Activated CD8-positive, alpha-beta memory T cell treated with anti-CD3 and anti-CD28 coated beads for 48 hours (primary cell): ENCODE measurements at places on chromosomes 13 and 19.

DNA sequence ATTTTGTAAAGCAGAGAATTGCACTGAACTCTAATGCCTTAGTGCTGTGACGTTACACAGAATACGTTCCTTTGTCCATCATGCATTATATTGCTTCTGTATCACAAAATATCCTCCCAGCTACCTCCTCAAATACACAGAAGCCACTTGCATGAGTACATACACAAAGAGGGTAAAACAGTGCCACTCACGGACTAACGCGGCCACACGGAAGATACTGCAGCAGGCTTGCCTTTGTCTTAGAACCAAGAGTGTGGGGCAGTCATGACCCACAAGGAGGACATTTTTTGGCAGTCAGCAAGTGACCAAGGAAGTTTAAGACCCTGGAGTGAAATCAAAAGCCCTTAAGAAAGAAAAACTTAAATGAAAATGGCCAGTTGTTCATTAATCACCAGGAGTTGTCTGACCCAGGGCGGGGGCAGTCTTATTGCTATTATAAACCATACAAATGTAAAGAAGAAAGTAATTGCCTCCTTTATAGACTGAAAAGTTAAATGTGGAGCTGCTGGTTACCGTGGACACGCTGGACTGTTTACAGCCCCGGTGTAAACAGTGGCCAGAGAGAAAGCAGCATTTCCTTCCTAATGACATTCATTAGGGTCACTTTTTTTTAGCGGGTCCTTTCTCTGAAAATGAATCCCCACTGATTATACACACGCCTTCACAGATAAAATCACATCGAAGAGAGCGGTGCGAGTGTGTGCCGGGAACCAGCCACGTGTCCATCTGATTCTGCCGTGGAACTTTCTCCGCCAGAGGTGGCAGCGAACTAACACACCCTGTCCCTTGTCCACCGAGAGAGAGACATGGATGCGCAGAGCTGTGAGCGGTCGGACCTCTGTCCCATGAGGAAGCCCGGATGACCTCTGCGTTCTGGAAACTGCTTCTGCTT is 66.8 kb downstream of the SOX1 start:
- no peak for DNase-seq

GRCh38 chr13:50788551-50789210 is 54.8 kb downstream of the DLEU7 start:
- DNase-seq, result no peak

- no peak for DNase-seq
Measured at GRCh38 chr19:34366738-34367623, 2.0 kb downstream of the GPI start.

- DNase-seq, result no peak
Measured at GRCh38 chr19:7772752-7773291, 9.8 kb downstream of the CLEC4M start.

GRCh38 chr13:43388282-43389034 is 365.1 kb downstream of the DNAJC15 start:
- no peak for DNase-seq

GRCh38 chr19:31519908-31520307 is 170.7 kb upstream of the TSHZ3 start:
- DNase-seq, result no peak

DNA sequence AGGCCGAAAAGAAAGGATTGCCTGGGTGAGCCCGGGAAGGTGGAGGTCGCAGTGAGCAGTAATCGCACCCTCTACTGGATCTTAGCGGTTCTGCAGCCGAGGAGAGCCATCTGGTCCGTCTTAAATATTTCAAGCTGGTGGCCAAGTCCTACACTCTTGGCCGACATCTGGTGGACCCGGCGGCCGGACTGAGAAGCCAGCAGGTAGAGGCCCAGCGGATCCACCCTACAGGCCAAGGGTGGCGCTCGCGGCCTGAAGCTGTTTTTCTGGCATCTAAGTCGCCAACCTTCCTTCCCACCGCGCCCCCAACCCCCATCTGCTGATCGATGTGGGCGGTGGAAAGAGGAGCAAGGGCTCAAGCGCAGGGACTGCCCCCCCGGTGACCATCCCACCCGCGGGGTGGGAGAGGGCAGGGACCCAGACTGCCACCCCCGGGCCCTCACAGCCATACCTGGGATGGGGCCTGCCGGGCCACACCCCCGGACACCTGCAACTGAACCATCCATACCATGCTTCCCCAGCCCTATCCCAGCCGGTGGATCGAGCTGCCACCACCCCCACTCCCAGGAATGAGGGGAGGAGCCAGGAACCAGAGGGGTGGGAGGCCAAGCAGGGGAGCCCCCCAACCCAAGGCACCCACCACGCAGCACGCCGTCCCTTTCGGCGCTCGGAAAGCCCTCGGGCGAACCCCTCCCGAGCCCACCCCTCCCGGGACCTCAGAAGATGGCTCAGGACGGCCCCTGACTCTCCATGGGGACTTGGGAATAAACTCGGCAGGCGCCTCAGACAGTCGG is 46.3 kb upstream of the ZNF730 start:
- no peak for DNase-seq

DNA sequence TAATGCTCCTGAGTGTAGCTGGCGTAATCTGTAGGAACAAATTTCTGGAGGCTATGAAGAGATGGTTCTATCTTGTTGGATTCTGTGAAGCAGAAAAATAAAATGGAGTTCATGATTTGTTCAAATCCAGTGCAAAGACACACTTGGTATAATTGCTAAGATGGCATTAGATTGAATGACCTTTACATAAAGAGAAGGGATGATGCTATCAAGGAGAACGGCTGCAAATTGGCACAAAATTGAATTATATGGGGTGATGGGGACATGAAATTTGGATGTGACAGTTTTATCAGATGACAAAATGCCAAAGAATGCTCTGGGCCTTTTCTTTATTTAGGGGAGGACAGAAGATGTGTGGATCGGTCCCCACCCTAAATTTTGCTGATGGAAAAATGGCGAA is 4.0 kb downstream of the METTL21C start:
- DNase-seq, result no peak

GRCh38 chr13:112333756-112334543 is 42.2 kb upstream of the SPACA7 start:
- no peak for DNase-seq

- no peak for DNase-seq
Measured at GRCh38 chr13:81757348-81757970, 1416.5 kb upstream of the SPRY2 start.
